Left renal pelvis (tissue), 4 donors: ENCODE measurements at places on chromosomes 3 and 15. TPM values are rescaled to one million over a fixed set of nuclear protein-coding genes. Genes with fewer than 3 reads are reported as not detected.

DNA sequence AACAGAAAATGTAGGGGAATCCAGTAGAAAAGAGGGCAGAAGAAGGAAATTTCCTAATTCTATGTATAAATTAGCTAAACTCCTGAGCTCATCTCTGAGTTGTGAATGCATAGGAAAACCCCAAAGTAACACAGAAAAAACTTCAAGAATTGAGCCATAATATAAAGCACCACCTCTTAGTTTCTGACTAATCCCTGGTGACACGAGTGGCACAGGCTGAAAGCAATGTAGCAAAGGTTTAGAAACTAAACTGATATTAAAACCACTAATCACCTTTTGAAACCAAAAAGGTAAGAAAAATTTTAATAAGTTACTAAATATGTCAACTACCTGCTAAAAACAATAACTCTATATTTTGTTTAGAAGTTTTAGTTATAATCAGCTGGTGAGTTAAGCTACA, 255.6 kb upstream of the NECTIN3 start:
- DNase-seq: no peak

- no peak for DNase-seq
These were observed 14.5 kb downstream of the H1-8 start for GRCh38 chr3:129557548-129557894.

- no peak for DNase-seq
These were observed 157.3 kb upstream of the SMAD3 start for GRCh38 chr15:66907826-66908743.

Gene HHLA2
- 22.7 TPM for polyA plus RNA-seq

DNA sequence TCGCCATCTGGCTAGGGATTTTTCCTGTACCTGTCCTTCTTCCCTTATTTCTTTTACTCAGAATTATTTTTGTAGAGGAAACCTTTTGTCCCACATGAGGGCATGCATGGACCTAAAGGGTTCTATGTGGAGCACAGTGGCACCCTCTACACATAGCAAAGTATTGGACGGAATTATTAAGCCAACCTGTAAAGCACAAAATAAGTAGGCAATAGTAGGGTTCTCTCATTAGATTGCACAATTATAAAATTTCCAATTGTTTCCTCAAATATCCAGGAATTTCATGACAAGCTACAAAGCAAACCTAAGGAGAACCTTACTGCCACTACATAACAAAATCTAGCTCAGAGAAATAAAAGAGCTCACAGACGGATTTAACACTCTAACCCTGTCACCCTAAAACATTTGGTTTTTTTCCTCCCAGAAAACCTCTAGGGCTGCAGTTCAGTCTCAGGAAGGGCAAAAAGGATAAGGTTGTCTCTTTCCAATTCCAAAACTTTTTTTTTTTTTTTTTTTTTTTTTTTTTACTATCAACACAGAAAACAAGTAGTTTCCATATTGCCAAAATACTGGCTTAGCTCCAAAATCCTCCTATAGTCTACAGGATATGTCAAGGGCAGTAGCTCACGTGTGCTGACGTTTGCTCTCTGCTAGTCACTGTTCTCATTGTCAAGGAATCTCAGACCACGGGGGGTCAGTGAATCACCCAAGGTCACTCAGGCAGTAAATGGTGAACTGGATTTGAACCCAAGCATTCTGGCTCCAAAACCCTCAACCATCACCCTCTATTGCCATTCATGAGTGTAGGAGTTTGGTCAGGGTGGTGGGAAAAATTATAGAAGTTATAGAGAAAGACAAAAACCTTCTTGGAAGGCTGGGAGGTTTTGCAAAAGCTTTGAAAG, 52.3 kb downstream of the NCEH1 start:
- no peak for DNase-seq

DNA sequence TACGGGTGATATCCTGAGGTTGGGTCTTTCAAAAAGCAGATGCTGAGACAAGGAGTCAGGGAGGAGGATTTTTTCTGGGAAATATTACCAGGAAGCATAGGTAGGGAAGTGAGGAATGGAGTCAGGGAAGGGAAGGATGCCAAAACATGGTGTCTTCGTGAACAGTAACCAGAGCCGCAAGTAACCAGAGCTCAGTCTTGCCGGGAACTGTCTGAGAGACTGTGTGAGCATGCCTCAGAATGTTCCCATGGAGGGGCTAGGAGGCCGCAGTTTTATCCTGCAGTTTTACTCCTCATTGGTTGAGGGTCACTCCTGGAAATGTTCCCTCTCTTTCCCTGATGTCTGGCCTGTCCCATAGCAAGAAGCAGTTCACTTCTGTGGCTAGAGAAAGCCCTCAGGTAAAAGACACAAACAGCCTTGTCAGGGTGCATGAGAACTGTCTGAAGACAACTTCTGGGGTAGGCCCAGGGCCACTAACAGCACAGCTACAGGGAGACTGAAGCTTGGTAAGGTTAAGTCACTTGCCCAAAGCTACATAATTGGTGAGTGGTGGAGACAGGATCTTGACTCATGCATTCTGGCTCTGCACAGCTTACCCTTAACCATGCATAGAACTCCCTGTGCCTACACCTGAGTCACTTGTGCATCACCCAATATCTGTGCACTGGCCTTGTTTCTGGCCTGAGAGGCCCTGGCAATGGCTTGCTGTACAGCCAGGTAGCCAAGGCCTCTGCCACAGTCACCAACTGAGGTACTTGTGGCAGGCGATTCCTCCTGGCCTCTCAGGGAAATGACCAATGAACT, 76.3 kb upstream of the FRMD4B start:
- no peak for DNase-seq

DNA sequence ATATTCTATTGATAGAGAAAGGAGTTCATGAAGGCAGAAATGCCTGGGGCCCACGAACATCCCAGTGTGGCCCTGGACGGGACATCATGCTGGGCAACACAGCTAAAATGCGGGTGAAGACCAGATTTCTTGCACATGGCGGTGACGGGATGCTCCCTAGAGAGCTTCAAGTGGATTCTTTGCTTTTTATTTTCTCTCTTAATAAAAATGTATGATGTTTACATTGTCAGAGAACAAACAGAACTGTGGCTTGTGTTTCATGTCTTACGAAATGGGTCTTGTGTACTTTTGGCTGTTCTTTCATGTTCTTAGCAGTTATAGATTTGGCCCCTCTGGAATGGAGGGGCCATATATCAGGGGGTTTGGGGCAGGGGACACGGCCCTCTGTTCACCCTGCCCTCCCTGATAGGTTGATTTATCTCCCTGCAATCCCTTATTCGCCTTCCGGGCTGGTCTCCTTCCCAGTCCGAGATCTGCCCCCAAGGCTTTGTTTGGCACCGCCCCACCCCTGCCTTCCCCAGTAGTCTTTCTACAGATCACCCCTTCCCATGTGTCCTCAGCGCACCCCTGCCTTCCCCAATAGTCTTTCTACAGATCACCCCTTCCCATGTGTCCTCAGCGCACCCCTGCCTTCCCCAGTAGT, 68.7 kb upstream of the CGNL1 start:
- no peak for DNase-seq

Gene HDC
- polyA plus RNA-seq: 0.49 TPM

Gene SLC27A2
- 60.5 TPM for polyA plus RNA-seq

- no peak for DNase-seq
These were observed 15.2 kb downstream of the P2RY1 start for GRCh38 chr3:152849996-152850578.

GRCh38 chr3:169750665-169751064, 14.2 kb downstream of the TERC start:
- DNase-seq: no peak

Gene KLHL6
- polyA plus RNA-seq: 1.1 TPM

GRCh38 chr3:43222590-43222989, 63.8 kb upstream of the SNRK start:
- DNase-seq: no peak

- DNase-seq: no peak
These were observed 2.9 kb downstream of the ZNF774 start for GRCh38 chr15:90354986-90355385.

DNA sequence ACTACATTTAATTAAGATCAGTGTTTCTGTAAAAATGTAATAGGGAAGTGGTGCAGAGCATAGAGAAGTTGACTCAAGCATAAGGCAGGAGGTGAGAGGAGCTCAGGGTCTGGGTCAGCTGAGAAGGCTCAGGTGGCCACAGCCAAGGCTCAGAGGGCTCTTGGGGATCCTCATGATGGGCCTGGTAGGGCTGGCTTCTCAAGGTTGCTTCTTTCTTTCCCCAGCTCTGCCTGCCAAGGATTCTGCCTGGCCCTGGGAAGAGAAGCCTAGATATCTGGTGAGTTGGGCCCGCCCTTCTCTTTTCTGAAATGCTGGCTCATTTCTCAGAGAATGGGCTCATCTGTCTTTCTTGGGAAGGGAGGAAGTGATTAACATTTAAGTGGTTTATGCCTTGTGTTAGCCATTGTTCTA, 6.5 kb downstream of the ZNF589 start:
- no peak for DNase-seq

DNA sequence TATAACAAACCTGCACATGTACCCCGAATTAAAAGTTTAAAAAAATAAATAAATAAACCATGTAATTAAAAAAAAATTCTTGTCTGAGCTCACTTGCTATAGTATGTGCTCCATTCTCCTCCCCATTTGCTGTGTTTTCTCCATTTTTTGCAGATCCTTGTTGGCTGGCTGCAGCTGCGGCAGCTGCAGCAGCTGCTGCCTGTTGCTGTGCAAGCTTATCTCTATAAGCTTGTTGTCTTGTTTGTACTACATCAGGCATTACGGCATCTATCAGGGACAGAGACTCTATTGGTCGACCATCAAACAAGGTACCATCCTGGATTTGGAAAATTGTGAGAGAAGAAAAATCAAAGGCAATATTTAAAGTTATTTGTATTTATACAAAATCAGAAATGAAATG, 145.9 kb downstream of the TBL1XR1 start:
- no peak for DNase-seq
